ENCODE measurements at places on chromosomes 16 and 17.

- no peak for DNase-seq
These were observed 790 bp downstream of the NCBP3 start for GRCh38 chr17:3845291-3845620.

DNA sequence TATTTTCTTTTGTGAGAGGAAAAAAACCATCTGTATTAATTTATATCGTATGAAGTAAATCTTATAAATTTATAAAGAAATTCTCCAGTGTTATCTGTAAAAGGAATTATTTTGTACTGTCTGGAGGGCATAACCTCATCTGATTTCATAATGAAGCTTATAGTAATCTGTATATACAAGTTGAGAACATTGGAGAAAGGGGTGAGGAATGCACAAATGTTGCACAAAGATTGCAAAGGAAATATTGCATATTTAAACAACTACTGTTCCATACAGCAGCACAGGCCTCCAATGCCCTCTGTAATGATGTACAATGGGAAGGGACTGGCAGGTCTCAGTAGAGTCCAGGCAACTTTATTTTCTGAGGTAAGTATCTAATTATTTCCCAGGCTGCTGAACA is 50.8 kb upstream of the KCNJ16 start:
- DNase-seq, result no peak

GRCh38 chr16:78666318-78666717 is 566.9 kb downstream of the WWOX start:
- no peak for DNase-seq

DNA sequence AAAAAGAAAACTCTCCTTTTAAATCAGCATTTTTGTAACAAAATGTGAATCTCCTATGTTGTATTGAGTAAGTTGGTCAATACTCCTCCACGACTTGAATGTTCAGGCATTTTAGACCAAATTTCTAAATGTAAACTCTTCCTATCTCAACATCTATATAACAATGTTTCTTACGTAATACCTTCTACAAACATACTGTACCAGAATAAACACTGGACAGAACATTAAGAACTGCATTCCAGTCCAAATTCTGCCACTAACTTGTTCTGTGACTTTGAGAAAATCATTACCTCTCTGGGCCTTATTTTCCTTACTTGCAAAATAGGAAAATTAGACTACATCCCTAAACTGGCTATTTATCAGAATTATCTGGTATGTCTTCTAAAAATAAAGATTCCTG is 40.1 kb downstream of the AKAP10 start:
- DNase-seq, result no peak

- no peak for DNase-seq
These were observed 19.9 kb downstream of the DHRS7C start for GRCh38 chr17:9771465-9771864.

- no peak for DNase-seq
These were observed 230.1 kb upstream of the CCL2 start for GRCh38 chr17:34024806-34025551.

DNA sequence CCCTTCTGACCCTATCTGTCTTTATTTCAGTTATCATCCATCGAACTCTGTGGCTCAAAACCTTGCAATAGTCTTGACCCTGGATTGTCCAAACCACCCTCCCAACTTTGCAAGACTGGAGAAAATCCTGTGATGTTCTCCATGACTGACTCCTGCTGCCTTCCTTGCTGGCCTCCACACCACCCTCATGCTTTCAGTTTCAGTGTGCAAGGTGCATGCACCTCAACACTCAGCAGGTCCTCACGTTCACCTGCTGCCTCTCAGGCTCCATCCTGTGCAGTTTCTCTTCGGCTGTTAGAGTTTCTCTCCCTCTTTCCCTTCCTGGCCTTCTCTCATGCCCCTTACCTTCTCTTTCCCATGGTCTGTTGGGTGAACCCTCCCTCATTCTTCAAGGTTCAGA is 59.4 kb upstream of the ASIC2 start:
- DNase-seq, result no peak

- DNase-seq, result no peak
These were observed at the start of gene GGT6 for GRCh38 chr17:4560421-4560820. GGT6 (minus strand) TSS chr17:4560577; CDS start chr17:4560521, 56 bp downstream.

GRCh38 chr17:49162866-49163265 is 30.3 kb downstream of the B4GALNT2 start:
- no peak for DNase-seq
